T-helper 1 cell (primary cell): ENCODE measurements at places on chromosomes 16 and 17.

GRCh38 chr16:62036101-62036801, at the start of gene CDH8:
Gene CDH8, minus strand, starts transcription at chr16:62036438. Its CDS starts 15,035 bp downstream, at chr16:62021403.
- no peak for DNase-seq

DNA sequence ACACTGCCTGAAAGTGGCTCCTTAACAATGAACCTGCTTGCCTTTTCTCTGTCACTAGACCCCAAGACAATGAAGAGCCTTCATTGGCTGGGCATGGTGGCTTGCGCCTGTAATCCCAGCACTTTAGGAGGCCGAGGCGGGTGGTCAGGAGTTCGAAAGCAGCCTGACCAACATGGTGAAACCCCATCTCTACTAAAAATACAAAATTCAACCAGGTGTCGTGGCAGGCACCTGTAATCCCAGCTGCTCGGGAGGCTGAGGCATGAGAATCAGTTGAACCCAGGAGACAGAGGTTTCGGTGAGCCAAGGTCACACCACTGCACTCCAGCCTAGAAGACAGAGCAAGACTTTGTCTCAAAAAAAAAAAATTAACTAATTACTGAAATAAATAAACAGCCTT, 45.3 kb upstream of the SEC14L1 start:
- DNase-seq, result no peak

DNA sequence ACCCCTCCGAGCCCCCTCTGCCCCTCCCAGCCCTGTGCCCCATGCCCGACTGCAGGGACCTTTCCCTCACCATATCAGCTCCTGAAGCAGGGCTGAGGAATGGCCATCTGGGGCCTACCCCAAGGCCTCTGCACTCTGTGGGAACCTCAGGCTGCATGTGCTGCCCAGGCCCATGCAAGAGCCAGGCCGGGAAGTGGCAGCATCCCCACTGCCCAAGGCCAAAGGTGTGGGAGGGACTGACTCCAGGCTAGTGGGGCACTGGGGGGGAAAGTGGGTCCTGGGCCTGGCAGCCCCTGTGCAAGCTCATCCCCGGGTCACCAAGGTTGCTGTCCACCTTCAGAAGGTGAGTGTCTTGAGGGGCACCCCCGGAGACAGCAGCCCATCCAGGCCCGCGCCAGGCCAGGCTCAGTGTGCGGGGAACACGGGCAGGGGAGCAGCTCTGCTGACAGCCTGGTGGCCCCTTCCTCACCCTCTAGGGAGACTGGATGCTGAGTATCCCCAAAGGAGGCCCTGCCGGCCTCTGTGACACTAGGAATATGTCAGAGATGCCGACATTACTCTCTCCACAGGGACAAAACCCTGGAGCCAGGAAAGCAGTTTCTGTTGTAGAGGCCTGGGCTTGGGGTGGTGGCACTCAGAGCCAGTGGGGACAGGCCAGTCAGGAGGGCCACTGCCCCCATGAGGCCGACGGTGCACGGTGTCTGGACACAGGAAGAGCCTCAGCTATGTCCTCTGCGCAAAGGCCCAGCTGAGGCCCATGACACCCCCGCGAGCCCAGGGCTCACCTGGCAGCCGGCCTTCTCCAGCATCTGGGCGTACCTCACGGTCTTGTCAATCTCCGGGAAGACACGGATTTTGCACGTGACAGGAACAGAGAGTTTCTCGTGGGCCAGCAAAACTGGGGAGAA, 3.3 kb downstream of the DUS1L start:
- no peak for DNase-seq

DNA sequence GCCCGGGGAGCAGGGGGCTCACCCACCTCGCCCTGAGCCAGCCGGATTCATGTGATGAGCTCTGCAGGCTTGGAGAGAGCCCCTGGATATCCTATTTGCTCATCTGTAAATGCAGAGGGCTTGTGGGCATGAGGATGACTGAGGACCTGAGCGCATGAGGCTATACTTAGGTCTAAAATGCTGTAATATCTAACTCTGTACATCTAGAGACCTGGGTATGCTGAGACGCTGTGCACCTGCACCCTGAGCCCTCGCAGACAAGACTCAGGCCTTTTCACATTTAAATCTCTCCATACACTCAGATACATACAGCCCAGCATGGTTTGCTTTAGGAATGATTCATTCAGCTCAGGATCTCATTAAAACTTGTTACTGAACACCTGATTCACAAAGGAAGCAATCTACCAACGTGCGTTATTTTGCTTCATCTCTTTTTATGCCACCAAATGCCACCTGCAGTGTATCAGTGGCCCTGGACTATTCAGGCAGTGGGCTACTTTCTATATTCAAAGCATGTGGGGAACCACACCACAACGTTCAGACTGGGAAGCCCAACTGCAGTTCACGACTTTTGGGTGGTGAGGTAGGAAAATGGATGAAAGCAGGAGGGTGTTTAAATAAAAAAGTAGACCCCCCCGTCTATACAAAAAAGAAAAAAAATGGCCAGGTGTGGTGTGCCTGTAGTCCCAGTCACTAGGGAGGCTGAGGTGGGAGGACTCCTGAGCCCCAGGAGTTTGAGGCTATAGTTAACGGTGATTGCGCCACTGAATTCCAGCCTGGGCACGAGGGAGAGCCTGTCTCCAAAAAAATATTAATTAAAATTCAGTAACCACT, 12.0 kb downstream of the USP7 start:
- DNase-seq, result no peak

GRCh38 chr16:57704011-57704904, 9.7 kb downstream of the DRC7 start:
- DNase-seq, result no peak

- DNase-seq, result no peak
These were observed 719 bp downstream of the NGFR start for GRCh38 chr17:49495842-49496182.

- DNase-seq, result no peak
These were observed 76.9 kb downstream of the AMFR start for GRCh38 chr16:56348168-56349085.

- DNase-seq, result no peak
These were observed 12.7 kb downstream of the KRT12 start for GRCh38 chr17:40854175-40854814.

DNA sequence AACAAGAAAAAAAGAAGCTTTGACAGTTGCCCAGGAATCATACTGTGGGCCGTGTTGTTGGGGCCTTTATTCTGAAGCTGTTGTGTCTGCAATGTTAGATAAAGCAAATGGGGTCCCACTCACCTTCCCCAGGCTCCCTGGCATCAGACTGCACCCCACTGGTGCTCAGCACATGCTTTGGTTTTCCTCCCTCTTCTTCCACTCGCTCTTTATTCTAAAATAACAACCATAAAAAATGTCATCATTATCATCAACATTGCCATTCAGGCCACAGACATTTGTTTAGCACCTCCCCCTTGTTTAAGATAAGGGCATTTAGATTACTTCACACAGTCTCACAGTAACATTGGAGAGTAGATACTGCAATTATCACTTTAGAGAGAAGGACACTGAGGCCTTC, 8.2 kb downstream of the MYLK3 start:
- DNase-seq, result no peak

GRCh38 chr17:9226794-9227135, 205.5 kb downstream of the NTN1 start:
- DNase-seq, result no peak

- DNase-seq, result no peak
These were observed 6.1 kb downstream of the PYCARD start for GRCh38 chr16:31196324-31197088.

GRCh38 chr17:74059479-74060240, 143.8 kb upstream of the RPL38 start:
- no peak for DNase-seq

GRCh38 chr16:30179931-30180330, 3.5 kb upstream of the CORO1A start:
- no peak for DNase-seq

- no peak for DNase-seq
These were observed 72.7 kb upstream of the MYOCD start for GRCh38 chr17:12592941-12593340.

DNA sequence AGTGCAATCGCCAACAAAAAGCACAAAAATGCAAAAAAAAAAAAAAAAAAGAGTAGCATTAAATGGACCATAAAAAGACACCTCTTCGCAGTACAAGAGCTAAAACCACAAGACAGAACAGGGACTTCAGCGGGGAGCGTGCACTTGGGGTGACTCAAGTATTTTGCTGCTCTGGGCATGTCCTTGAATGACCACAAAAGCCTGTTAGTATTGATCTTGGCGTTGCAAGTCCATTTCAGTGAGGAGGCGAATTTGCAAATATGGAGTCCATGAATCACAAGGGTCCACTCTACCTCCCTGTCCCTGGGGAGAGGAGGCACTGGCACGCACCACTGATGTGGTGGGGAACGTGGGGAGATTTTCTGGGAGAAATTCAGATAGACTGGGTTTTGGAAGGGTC, 78.9 kb downstream of the CNGB1 start:
- DNase-seq, result no peak

- DNase-seq, result no peak
These were observed 18.7 kb downstream of the SREBF1 start for GRCh38 chr17:17818088-17818526.

- DNase-seq, result peak; percentile 17
These were observed 18.4 kb upstream of the MRPS23 start for GRCh38 chr17:57868007-57868909.

DNA sequence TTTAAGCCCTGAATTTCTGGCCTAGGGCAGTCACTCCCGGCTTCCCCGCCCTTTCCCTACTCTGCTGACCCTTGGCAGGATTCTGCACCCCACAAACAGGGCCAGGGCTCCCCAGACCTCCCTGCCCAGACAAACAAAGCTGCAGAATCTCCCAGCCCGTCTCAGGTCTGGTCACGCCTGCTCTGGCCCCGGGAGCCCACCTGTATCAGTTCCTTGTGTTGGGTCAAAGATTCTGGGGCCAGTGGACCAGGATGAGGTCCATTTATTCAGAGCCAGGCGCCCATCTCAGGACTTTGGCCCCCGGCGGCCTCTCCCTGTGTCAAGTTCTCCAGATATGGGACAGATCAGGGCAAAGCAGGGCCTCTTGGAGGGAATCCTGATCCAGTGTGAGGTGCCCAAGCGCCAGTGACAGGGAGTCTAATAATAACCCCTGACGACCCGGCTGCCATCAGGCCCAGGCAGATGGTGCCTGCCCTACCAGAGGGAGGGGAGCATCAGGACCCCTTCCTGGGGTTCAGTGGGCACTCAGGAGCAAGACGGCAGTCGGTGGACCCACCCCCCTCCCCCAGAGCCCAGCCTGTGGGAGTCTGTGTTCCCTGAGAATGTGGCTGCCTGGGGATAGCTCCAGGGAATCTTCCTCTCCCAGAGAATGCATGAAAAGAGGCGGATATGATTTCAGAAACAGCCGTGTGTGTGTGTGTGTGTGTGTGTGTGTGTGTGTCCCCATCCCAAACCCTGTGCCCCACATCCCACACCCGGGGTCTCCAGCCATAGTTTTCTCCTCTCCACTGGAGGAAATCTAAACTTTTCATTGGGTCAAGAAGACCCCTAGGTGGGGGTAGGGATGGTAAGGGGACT, 1.3 kb downstream of the TTYH2 start:
- no peak for DNase-seq

DNA sequence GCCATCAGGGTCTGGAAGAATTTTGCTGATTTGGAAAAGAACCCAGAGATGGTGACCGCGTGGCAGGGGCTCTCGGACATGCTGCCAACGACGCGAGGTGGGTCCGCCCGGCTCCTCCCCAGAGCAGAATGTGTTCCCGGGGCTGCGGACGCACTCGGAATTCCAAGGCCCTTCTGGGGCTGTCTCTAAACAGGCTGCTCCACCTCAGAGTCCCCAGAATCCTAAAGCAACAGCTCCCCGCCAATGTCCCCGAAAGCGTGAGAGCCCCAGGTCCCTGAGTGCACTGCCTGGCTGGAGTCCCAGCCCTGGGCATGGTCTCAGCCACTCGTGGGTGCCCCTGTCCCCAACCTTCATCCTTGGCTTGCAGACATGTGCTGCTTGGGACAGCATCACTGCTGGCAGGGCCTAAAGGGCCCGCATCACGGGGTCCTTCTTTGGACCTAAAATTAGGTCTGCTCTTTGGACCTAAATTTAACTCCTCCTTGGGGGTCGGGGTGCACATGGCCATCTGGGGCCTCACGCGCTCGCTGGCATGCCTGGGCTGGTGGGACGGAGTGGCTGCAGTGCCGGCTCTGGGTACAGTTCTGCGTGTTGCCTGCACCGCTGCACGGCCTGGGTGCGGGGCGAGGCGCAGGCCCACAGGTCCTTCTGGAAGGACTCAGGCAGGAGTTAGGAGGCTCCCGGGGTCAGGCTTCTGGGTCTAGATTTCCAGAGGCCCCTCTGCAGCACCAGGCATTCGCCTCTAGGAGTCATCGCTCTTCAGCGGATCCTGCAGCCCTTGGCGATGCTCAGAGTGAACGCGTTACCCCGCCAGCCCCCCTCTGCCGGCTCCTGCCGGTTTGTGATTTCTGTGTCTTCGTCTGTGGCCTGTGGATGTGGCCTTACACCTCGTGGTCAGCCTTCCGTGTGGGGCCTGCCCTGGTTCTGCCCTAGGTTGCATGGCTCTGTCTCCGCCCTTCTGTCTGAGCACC, 41.9 kb upstream of the CHMP6 start:
- no peak for DNase-seq

- no peak for DNase-seq
These were observed 34.2 kb upstream of the CCL2 start for GRCh38 chr17:34220752-34221395.

- DNase-seq, result no peak
These were observed 78.1 kb upstream of the XYLT1 start for GRCh38 chr16:17548825-17549224.

DNA sequence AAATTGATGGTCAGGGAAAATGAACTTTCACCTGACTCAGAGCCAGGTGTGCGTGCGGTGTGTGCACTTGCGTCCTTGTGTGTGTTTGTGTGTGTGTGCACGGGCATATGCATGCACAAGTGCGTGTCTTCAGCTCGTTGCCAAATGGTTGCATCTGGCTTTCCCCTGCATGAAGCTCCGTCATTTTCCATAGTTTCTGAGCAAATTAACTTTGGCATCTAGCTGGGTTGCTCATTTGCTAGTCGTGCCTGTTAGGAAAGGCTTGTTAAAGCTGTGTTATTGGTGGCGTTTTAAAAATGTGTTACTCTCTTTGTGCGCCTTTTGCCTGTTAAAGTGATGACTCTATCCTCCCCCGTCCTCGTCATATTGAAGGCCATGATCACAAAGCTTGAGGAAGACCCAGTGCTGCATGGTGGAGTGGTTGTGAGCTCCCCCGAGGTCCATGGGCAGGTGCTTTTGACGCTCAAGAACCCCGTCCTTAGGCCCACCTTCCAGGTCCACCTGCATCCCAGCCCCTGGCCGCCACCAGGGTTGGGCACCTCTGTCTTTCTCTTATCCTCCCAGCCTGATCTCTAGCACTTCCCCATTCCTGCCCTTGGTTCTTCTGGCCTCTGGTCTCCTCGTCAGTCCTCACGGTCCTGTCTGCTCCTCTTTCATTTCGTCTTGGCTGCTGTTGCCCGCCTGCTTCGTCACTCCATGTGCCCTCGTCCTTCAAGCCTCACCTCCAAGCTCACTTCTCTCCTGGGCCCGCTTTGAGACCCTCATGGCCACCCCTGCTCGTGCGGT, 355.8 kb downstream of the SNX29 start:
- DNase-seq, result no peak

GRCh38 chr17:50884439-50885311, 18.5 kb upstream of the TOB1 start:
- no peak for DNase-seq
